ENCODE measurements at places on chromosomes 6 and 20.
A peak's percentile ranks its signal among the peaks of the same experiment; 100 is the strongest.

- no peak for DNase-seq
These were observed 85.9 kb downstream of the SMLR1 start for GRCh38 chr6:130913120-130913519.

GRCh38 chr6:45625191-45625664, 247.5 kb upstream of the SUPT3H start:
- DNase-seq = no peak

GRCh38 chr6:142940487-142940886, 4.5 kb downstream of the HIVEP2 start:
- no peak for DNase-seq

- no peak for DNase-seq
These were observed 7.8 kb downstream of the STX11 start for GRCh38 chr6:144158133-144158532.

DNA sequence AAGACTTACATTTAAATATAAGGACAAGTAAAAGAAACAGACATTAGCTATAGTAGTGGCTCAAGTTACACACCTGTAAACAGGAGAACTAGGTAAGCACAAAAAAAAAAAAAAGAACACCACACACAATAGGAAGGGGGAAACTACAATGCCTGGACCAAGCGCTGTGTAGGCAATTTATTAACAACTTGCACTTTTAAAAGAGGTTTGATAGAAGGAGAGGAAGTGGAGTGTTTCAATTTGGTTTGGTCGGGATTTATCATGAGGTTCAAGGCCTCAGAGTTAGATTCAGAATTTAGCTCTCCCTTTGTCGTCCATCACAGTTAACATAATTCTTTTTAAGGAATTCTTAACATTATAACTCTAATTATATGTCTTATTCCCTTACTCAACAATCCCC, 1.1 kb upstream of the USP49 start:
- no peak for DNase-seq

GRCh38 chr6:56727097-56727850, 84.6 kb upstream of the DST start:
- no peak for DNase-seq

GRCh38 chr6:167153521-167153959, 4.2 kb downstream of the GPR31 start:
- no peak for DNase-seq

- DNase-seq = no peak
These were observed 29.5 kb upstream of the TMEM14A start for GRCh38 chr6:52641388-52641787.

GRCh38 chr20:15937179-15937578, 636.1 kb downstream of the KIF16B start:
- DNase-seq = no peak

DNA sequence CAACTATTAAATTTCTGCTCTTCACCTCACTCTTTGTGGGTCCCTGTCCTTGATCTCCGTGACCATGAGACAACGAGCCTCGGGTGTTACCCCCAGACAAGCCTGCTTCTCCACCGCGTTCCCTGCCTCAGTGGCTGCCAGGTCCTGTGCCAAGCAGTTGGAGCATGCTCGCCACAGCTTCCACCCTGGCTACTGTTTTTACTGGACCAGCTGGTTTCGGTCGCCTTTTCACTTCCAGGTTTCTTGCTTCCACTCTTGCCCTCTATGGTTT, 5.6 kb downstream of the TP53RK start:
- no peak for DNase-seq

GRCh38 chr20:4104045-4104444, 88.7 kb upstream of the RNF24 start:
- DNase-seq = no peak

- DNase-seq = no peak
These were observed 34.1 kb downstream of the DCDC2 start for GRCh38 chr6:24323632-24324337.

DNA sequence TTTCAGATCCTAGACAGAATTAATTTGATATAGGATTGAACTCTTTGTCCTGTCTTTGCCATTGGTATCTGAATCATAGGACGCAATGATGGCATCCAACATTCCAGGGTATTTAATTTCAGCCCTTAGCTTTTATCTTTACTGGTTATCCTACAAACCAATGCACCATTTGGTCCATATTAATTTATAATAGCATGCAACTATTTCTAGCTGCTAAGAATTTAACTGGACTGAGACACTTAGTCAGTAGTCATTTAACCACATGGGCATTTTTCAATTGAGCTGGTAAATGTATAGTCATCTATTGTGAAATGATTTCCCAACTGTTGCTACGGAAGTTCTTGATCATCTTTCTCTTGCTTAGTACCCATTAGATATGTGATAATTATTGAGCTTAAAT, 141.1 kb downstream of the CD164 start:
- no peak for DNase-seq

DNA sequence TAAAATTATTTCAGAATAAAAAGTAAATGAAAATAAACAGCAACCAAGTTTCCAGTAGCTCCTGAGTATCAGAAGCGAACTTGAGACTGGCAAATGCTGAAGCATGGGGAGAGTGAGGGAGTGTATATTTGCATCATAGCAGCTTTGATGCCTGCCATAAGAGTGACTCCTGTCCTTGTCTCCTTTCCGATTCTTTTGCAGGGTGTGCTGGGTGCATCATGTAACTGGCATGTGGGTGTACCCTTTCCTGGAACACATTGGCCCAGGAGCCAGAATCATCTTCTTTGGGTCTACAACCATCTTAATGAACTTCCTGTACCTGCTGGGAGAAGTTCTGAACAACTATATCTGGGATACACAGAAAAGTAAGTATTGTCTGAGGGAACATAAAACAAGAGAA, 117.4 kb downstream of the ADAT2 start:
- no peak for DNase-seq

DNA sequence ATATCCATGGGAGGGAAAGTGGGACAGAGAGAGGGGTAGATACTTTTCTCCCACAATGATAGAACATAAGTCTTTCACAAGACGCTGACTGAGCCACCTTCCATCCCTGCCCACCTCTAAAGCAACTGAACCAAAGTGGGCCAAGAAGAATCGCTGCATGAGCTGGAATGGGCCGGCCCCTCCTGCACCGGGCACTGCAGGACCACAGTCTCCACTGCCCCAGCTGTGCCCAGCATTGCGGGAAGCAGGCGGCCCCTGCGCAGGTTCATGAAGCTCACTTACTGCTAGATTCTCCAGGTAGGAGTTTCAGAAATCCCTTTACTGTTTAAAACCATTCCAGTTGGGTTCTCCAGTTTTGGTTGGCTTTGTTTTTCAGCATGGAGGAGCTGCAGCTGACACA, 32.0 kb upstream of the CST7 start:
- no peak for DNase-seq

- peak; percentile 11 for DNase-seq
These were observed 40.5 kb downstream of the DSE start for GRCh38 chr6:116411284-116411623.

- DNase-seq = no peak
These were observed 157.5 kb upstream of the TBX18 start for GRCh38 chr6:84921891-84922290.

- DNase-seq = no peak
These were observed 12.5 kb downstream of the CTNNBL1 start for GRCh38 chr20:37706298-37706697.
